ENCODE measurements at places on chromosomes 4 and X.

DNA sequence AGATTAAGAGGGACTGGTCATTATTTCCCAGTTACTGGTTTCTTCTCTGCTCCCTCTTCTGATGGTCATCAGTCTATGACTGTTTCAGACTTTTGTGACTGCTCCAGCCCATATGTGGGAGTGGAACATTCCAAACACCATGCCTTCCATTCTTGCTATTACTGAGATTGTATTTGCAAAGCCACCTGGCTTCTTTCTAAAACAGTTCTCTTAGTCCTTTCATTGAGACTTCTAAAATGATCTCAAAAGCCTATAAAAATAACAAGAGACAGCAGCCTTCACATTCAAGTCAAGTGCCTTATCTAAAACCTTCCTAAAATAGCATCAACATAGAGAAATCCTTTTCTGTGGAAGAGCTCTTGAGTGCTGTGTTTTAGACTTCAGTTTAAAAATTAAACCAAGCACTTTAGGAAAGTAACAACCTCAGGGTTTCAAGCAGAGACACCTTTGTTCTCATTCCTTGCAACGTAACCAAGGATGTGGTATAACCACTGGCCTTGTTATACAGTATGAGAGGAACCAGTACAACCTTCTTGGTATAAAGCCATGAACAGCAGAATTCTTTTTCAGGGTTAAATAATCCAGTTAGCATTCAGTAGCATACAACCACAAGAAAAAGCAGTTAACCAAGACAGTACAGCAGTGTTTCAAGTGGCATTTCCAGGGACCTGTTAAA is 97.1 kb downstream of the NFKB1 start:
- DNase-seq: no peak

- no peak for DNase-seq
Measured at GRCh38 chr4:55242506-55242905, 103.5 kb upstream of the SRD5A3 start.

GRCh38 chr4:6951880-6952381 is 42.3 kb downstream of the TBC1D14 start:
- DNase-seq: no peak

- DNase-seq: no peak
Measured at GRCh38 chrX:50801135-50801534, 12.9 kb downstream of the SHROOM4 start.

DNA sequence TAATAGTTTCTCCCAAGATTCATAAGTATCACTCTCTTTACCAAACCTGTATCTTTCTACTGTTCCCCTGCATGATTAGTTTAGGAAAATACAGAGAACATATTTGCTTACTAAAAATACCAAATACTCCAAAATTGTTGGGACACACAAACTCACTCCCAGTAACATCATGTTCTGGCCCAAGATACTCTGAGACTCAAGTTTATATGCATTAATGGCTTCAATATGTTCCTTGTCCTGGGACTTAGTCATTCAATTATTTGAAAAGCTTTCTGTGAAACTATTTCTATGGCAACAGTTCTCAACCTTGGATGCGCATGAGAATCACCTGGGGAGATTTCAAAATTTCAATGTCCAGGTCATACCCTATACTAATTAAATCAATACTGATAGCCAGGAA is 138.9 kb upstream of the PTCHD1 start:
- DNase-seq: no peak

DNA sequence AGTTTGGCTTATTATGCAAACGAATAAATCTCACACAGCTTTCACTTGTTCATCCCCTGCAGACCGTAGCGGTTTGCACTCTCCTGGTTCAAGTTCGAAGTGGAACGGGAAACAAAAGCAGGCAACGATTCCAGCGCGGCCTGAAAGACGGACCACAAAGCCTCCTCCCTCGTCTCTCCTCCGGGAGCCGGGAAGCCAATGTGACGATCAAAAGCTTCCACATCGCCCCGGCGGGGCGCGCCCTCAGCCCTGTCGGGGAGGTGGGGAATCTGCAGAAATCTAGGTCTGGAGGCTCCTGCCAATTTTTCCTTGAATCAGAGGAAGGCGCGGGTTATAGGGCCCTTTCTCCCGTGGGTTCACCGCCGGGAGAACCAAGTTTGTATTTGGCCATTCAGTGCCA is 16.9 kb upstream of the ZIC3 start:
- no peak for DNase-seq

- DNase-seq: no peak
Measured at GRCh38 chr4:139658185-139658584, 7.4 kb upstream of the MGST2 start.

GRCh38 chr4:54005475-54005874 is 58.9 kb downstream of the CHIC2 start:
- no peak for DNase-seq

- no peak for DNase-seq
Measured at GRCh38 chr4:48546336-48546735, 56.3 kb downstream of the ZAR1 start.
